ENCODE measurements at places on chromosomes 11 and 22.

DNA sequence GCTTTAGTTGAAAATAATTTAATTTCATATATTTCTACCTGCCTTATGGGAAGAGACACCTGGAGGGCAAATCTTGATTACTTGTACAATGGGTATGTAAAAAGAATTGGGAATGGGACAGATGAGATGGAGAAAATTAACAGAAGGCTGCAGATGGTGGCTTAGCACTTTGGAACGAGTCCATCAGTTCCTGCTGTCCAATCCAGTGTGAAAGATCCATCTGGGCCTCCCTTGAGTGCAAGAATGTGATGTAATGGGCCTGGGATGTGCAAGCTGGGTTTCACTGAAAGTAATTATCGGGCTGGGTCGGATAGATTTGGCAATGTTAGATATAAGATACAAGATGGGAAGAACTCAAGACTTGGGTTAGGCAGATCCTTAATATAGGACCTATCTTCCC is 42.0 kb downstream of the CECR2 start:
- DNase-seq = no peak

DNA sequence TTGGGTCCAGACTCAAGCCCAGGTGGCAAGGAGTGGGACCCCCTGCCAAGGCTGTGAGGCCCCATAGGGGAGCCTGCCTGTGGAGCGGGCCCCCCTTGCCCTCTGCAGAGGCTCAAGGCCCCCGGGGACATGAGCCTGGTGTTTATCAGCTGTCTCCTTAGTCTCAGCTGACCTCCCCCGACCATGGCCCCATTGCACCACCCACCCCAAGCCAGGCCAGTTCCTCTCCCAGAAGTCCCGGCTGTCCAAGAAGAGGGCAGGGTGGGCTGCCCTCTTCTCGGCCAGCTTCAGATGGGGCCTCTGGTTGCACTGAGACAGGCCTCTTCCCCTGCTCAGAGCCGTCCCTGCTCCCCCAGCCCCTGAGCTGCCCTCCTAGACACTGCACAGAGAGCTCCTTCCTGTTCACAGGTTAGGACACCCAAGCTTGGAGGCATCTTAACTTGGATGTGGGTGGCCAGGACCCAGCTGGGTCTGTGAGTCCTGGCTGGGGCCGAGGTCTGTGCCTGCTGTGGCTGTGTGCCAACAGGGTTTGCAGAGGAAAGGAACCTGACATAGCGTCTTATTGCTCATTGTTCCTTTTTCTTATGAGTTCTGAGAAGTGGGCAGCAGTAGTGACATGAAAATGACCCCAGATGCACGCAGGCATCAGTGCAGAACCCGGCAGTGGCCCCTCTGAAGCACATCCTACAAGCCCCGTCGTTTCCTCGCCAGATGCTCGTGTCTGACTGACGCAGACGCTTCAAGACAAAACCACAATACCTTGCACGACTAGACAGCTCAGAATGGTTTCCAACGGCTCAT is 5.4 kb downstream of the TRABD start:
- peak; percentile 87 for DNase-seq

GRCh38 chr11:134668796-134669195 is 256.8 kb upstream of the B3GAT1 start:
- no peak for DNase-seq

- no peak for DNase-seq
Observed at GRCh38 chr11:46718155-46719019, 626 bp upstream of the F2 start.

DNA sequence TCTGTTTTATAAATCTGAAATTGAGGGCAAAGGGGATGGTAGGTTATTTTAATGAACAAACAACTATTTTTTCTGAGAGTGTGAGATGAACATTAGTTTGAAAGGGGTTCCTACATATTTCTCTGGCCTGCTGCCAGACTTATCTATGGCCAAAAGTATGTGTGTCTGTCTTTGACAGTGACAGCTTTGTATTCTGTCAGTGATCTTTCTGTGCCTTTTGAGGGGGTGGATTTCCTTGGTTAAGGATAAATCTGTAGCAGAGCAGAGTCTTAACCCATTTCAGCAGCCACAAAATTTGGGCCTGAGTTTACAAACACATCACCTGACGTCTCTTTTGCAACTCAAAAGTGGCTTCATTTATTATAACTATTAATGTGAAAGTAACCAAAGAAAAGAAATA is 30.9 kb downstream of the ZFTA start:
- no peak for DNase-seq

DNA sequence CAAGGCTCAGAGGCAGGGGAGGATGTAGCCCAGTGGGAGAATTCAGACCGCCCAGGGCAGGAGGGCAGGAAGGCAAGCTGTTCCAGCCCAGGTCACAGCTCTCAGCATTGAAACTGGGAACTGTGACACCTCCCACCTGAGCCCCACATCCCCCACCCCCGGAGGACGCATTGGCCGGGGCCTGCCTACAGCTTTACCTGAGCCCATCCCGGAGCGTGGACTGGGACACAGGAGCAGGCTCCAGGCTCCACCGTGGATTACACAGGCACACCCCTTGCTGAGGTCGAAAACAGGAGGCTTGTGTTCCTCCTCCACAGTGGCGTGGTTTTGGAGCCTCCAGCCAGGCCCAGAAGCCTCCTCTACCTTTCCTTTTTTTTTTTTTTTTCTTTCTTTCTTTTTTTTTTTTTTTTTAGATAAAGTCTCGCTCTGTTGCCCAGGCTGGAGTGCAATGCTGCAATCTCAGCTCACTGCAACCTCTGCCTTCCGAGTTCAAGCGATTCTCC is 9.1 kb upstream of the PGA3 start:
- no peak for DNase-seq

- DNase-seq = no peak
Observed at GRCh38 chr11:446891-447290, 3.2 kb upstream of the PTDSS2 start.

DNA sequence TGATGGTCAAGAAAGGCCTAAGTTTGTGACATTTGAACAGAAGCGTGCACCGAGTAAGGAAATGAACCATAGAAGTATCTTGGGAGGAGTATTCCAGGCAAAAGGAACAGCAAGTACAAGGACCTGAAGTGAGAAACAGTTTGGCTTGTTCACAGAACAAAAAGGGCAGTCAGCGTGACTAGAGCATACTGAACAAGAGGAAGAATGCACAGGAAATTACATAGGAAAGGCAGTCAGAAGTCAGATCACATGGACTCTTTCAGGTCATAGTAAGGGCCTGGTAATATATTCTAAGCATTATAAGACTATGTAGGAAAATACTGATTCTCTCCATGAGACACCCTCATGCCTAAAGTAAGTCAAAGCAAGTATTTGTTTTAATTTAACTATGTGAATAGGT is 52.3 kb upstream of the GAB2 start:
- DNase-seq = no peak

DNA sequence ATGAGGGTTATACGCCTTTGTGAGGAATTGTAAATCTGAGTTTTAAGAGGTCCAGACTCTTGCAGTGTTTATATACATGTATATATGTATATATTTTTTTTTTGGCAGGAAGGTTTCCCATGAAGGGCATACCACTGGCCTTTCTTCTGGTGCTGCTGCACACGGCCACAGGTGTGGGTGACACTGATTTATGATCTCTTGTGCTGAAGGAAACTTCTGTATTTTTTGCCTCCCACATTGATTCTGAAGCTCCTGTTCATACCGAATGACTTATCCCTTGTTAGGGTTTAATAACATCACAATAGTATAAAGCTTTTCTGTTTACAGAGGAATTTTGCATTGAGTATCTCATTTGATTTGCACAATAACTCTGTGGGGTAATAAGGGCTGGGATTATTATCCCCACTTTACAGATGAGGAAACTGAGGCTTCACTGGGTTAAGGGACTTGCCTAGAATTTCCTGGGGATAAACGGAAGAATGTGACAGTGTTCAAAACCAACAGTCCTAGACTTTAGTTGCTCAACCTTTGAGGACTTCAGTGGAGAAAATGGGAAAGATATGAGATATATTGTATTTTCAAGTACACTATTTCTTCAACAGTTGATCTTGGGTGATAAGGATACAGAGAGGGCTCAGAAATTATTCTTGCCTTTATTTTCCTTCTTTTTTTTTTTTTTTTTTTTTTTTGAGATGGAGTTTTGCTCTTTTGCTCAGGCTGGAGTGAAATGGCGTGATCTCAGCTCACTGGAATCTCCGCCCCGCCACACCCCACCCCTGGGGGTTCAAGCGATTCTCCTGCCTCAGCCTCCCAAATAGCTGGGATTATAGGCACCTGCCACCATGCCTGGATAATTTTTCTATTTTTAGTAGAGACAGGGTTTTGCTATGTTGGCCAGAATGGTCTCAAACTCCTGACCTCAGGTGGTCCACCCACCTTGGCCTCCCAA is 70.1 kb downstream of the MICAL2 start:
- no peak for DNase-seq

DNA sequence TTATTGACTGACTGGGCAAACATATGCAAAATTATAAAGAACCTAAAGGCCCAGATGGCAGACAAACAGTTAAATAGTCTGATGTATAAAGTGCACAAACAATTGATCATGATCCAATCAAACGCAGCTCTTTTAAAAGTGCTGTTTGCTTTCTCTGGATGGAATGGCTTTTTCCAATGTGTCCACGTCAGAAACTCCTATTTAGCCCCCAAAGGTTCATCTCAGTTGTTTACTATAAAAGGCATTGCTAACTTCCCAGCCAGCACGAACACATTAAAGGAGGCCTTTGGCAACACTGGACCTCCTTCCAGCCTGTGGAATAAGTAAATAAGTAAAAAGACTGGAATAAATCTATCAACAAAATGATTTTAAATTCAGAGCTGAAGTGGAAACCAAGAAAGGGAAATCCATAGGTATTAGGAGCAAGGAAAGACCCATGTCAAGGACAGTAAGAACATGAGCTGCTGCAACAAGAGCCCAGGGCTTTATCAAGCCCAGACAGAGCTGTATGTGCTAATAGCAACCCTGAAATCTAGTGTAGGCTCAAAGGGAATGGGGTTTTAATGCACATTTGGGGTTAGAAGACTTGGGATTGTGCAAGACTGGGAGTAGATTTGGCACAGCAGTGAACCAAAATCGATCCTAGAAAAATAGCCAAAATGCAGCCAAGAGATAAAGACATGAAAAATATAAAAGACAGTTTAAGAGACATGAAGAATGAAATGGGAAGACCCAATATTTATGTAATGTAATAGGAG is 105.4 kb downstream of the EFCAB6 start:
- no peak for DNase-seq

- peak; percentile 65 for DNase-seq
Observed at GRCh38 chr11:96012086-96012824, 88.3 kb upstream of the MTMR2 start.

- no peak for DNase-seq
Observed at GRCh38 chr11:72780296-72781062, 13.4 kb downstream of the STARD10 start.

- peak; percentile 18 for DNase-seq
Observed at GRCh38 chr22:30754971-30755758, 60.5 kb downstream of the OSBP2 start.

- peak; percentile 44 for DNase-seq
Observed at GRCh38 chr22:32475468-32476010, 928 bp downstream of the FBXO7 start.

GRCh38 chr11:57481915-57482781 is 21.8 kb downstream of the RTN4RL2 start:
- DNase-seq = no peak

- no peak for DNase-seq
Observed at GRCh38 chr22:49372530-49373288, 455.0 kb downstream of the BRD1 start.

- no peak for DNase-seq
Observed at GRCh38 chr11:91587131-91587530, 637.5 kb upstream of the FAT3 start.

- no peak for DNase-seq
Observed at GRCh38 chr11:115886422-115886733, 382.2 kb upstream of the CADM1 start.

DNA sequence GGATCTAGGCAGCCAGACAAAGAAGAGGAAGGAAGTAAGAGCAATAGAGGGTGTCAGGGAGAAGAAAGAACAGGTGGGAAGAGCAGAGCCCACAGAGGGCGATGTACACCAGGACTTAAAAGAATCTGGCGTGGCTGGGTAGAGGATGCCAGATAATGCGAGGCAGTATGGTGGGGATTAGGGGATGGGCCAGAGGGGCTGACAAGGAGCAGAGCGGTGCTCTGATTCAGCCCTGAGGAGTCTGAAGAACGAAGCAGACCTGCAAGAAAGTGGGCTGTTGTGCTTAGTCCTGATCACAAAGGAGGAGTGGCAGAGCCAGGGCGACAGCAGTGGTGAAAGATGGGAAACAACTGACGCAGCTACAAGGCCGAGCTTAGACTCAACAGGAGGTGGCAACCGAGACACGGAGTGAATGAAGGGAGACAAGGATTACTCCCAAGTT is 163.7 kb downstream of the LARGE1 start:
- DNase-seq = no peak

DNA sequence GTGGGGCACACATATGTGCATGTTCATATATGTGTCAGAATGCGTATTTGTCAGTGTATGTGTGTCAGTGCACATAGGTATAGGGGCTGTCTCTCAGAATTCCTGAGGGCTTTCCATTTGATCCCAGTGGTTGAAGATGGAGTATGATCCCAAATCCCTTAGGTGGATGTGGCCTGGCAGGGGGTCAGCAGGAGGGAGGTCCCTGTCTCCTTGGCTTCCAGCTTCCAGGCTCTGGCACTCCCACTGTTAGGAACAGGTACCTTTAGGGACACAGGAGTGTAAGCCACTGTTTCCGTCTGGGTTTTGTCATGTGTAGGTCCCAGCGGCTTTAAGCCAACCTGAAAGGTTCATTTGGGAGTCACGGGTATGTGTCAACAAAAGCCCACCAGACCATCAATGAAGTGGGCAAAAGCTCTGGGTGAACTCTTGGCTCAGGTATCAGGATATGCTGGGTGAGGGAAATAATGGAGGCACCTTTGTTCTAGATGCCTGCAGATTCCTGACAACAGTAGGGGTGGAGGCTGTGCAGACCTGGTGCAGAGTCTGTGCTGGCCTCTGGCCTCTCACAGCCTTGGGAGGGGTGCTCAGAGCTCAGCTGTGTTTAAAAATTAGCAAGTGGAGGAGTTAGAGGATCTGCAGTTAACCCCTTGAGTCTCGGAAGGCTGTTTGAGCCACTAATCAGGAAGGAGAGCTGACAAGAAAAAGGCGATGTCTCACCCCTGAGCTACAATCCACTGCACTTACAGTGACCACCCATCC is 9.0 kb downstream of the KCNQ1OT1 start:
- DNase-seq = no peak

DNA sequence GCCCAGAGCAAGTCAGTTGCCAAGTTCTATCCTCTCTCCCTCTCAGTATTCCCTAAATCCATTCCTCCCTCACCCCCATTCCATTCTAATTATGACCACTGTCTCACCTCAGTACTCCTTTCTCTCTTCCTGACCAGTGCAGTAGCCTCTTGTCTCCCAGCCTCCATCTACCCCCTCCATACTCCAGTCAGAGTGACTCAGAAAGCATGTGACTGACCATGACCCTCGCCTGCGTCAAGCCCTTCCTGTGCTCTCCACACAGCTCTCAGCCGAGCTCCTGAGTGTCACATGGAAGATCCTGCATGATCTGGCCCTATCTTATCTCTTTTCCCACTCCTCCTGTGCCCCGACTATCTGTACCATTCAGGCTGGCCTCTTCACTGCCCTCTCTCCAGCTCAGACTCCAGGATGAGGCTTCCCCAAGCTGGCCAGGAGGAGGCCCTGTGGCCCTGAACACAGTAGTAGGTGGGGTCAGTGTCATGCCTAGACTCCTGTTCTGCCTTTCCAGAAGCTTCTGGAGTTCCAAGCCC is 42.6 kb downstream of the NEU3 start:
- no peak for DNase-seq

Data from DND-41 (cell line).